8988T (cell line): ENCODE measurements at places on chromosomes 5 and 9.

- no peak for DNase-seq
Measured at GRCh38 chr9:38441347-38442085, 17.3 kb upstream of the IGFBPL1 start.

- no peak for DNase-seq
Measured at GRCh38 chr9:112789891-112790774, 39.6 kb downstream of the SNX30 start.

GRCh38 chr5:88952996-88953643 lies 70.1 kb upstream of the MEF2C start:
- no peak for DNase-seq

GRCh38 chr5:149681922-149682321 lies 48.2 kb upstream of the PPARGC1B start:
- no peak for DNase-seq

GRCh38 chr9:71326360-71326759 lies 204.9 kb upstream of the TRPM3 start:
- no peak for DNase-seq

GRCh38 chr9:136206602-136207275 lies 1.8 kb upstream of the LHX3 start:
- no peak for DNase-seq

GRCh38 chr9:82677086-82677485 lies 385.9 kb downstream of the RASEF start:
- no peak for DNase-seq
